GOT3 (cell line): ENCODE measurements at places on chromosomes 2 and 18.

DNA sequence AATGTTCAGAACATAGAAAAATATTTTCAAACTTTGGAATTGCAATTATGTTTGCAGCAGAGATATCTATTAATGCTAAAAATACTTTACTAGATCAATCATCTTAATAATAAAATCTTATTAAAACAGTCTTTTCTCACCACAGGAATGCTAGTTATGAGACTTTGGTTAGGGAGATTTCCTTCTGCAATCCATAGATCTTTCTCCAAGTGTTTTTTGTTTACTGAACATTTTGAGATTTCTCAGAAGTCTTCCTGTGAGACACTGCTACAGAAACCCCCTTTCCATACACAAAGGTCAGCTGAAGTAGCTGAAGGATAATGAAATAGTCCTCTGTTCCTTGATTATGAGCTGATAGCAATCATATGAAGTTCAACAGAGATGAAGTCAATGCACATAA, 59.4 kb upstream of the RAPH1 start:
- DNase-seq, result no peak

GRCh38 chr2:14743861-14744260, 111.3 kb downstream of the LRATD1 start:
- DNase-seq, result no peak

DNA sequence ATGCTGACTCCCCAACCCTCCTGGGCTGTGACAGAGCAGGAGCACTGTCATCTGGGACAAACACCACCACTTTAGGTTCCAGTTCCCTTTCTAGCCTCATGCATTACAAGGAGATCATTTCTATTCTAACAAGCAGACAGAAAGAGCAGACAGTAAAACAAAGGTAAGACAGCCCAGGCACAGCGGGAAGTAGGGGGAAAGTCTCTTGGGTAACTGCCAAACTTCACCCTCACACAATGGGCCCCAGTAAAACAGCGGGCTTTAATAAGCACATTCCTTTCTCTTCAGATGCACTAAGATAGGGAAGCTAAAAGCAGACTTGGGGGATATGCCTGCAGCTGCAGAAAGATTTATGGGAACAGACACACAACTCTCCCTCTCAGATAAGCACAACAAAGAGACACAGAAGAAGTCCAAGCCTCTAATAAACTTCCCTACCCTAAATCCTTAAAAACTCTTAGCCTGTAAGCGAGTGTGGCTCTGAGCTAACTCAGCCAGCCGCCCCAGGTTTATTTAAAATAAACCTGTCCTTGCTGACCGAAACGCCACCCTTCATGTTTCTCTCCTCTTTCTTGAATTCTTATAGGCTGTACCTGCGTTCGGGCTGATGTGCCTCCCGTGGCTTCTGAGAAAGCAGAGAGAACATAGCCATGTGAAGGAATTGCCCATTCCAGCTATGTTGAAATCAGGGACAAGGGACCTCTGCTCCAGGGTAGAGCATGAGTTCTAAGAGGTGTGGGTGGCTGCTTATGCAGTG, 726.8 kb upstream of the DDX18 start:
- no peak for DNase-seq

DNA sequence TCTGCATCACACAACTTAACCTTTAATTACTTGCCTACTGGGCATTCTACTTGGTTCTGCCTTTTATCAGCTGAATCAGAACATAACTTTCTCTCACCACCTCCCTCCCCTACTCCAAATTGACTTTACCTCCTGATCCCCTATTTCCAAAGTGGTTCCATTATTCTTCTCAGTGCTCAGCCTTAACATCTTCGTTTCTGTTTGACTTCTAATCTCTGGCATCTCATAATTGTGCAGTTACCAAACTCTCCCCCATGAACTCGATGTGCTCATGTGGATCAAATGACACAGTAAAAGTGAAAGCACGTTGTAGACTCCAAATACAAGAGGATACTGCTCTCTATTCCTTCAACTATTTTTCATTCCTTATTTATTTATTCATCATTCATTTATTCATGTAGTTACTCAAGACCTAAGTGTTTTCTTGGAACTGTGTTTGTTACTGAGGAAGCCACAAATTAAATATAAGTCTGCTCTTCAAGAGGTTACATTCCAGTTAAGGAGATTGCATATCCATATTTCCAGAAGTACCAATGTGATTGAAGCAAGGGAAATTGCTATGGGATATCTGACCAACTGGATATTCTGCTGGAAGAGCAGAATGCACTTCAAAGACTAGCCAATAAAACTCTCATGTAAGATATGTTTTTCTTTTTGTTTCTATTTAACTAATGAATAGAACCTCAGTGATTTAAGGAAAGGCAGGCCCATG, 158.8 kb downstream of the TMEFF2 start:
- no peak for DNase-seq

GRCh38 chr18:52394602-52395001, 54.6 kb downstream of the DCC start:
- no peak for DNase-seq

GRCh38 chr2:39419282-39420223, 17.5 kb downstream of the MAP4K3 start:
- no peak for DNase-seq
